ENCODE measurements at places on chromosomes 6 and 20.

GRCh38 chr20:17626217-17627007, 55.6 kb downstream of the RRBP1 start:
- DNase-seq: no peak

DNA sequence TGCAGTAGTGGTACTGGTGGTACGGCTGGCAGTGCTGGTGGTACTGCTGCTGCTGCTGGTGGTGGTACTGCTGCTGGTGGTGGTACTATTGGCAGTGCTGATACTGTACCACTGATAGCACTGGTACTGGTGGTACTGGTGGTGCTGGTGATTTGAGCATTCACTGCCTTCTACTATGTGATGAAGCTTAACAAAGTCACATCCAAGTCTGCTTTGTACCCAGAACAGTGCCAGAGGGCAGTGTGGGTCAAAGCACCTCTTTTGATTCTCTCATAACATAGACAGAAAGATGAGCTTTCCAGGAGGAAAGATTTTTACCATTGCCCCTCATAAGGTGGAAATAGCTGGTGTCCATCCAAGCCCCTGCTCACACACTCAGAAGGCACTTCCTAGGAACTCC, 48.7 kb downstream of the ANKRD6 start:
- no peak for DNase-seq

- no peak for DNase-seq
Measured at GRCh38 chr20:33501000-33501399, 11.1 kb downstream of the CBFA2T2 start.

DNA sequence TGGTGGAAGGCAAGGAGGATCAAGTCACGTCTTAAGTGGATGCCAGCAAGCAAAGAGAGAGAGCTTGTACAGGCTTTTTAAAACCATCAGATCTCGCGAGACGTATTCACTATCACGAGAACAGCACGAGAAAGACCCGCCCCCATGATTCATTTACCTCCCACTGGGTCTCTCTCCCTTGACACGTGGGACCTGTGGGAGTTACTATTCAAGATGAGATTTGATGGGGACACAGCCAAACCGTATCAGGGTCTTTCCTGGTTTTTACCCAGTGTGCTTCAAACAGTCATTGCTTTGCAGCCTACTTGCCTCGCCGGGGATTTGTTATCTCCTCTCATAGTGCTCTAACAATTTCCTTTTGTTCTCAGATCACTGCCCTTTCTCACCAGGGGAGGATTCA, 108.2 kb downstream of the UST start:
- DNase-seq: no peak

- DNase-seq: no peak
Measured at GRCh38 chr6:144160431-144161005, 10.2 kb downstream of the STX11 start.

GRCh38 chr20:46356195-46357029, 48.1 kb upstream of the CDH22 start:
- DNase-seq: no peak

Data from Kasumi-1 (cell line).